ENCODE measurements at places on chromosomes 11 and 22. TPM values are rescaled to one million over a fixed set of nuclear protein-coding genes. Genes with fewer than 3 reads are reported as not detected.

The ALX4 gene
- not detected for total RNA-seq

The EPS8L2 gene
- 22.8 TPM for total RNA-seq

The TRIM66 gene
- 9.6 TPM for total RNA-seq

The MMP12 gene
- not detected for total RNA-seq

The MS4A15 gene
- total RNA-seq, result not detected

The HOATZ gene
- total RNA-seq, result not detected

The NXPE1 gene
- not detected for total RNA-seq

The CCDC73 gene
- total RNA-seq, result not detected

The PRG3 gene
- total RNA-seq, result not detected

The CCDC81 gene
- total RNA-seq, result 12.1 TPM

The CCDC85B gene
- total RNA-seq, result 108 TPM

The GDPD5 gene
- 3.6 TPM for total RNA-seq

The FLRT1 gene
- not detected for total RNA-seq

The POLR2F gene
- total RNA-seq, result 30.4 TPM

The HEPHL1 gene
- not detected for total RNA-seq

The LRRC51 gene
- 7.3 TPM for total RNA-seq

The OR52K1 gene
- not detected for total RNA-seq

The PRAME gene
- total RNA-seq, result 0.58 TPM

The CRYBB1 gene
- not detected for total RNA-seq

The GPR152 gene
- total RNA-seq, result not detected

The APOBEC3G gene
- total RNA-seq, result 16.6 TPM

The DENND6B gene
- 2.0 TPM for total RNA-seq

The LDHAL6A gene
- not detected for total RNA-seq

The OR52A1 gene
- total RNA-seq, result not detected

The TCN1 gene
- not detected for total RNA-seq

The KCNQ1 gene
- total RNA-seq, result not detected

The SCUBE2 gene
- total RNA-seq, result 1.2 TPM

The C11orf16 gene
- total RNA-seq, result not detected

The OR51B4 gene
- not detected for total RNA-seq

The SERPIND1 gene
- not detected for total RNA-seq

The SCGB1D2 gene
- total RNA-seq, result not detected

The NRXN2 gene
- 7.5 TPM for total RNA-seq

The CHRDL2 gene
- total RNA-seq, result under 0.01 TPM
